Ascending aorta (tissue), 2 donors: ENCODE measurements at places on chromosomes 2 and 18. TPM values are rescaled to one million over a fixed set of nuclear protein-coding genes. Genes with fewer than 3 reads are reported as not detected.

DNA sequence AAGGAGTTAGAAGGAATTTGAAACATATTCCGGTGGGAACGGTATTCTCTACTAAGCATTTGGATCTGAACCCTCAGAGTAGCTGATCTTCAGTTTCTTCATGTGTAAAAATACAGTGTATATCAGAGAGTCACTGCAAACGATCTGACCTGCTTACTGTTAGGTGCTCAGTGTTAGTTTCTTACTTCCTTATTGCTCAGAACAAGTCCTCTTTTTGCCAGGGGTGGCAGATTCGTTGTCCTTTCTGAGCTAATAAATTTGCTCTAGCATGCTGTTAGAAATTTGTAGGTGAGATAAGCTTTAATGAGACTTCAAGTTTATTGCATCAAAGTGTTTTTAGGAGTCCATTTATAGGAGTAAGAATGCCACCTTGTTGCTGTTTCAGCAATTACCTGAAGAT, 15.8 kb downstream of the PLEKHA3 start:
- no peak for DNase-seq

TRABD2A gene
- 1.1 TPM for total RNA-seq

- DNase-seq, result no peak
These were observed 108.8 kb downstream of the SLC4A3 start for GRCh38 chr2:219736209-219736608.

- DNase-seq, result no peak
These were observed 1.1 kb downstream of the PRKRA start for GRCh38 chr2:178449700-178450523.

DNA sequence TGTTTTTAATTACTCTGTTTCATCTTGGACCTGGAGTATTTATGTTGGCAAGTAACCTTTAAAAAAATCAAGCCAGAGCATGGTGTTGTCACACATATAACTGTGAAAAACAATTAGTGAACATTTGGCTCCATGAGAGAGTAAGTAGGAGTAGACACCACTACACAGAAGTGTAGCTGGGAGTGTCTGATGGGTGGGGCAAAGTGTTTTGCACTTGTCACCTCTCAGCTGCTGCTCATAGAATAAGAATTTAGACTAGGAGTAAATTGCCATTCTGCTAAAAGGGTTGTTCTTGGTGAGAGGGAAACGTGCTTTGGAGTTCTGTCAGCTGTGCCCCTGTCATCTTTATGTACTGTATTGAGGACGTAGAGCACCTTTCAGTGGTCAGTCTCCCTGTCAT, 114.5 kb downstream of the TTC27 start:
- no peak for DNase-seq

DNA sequence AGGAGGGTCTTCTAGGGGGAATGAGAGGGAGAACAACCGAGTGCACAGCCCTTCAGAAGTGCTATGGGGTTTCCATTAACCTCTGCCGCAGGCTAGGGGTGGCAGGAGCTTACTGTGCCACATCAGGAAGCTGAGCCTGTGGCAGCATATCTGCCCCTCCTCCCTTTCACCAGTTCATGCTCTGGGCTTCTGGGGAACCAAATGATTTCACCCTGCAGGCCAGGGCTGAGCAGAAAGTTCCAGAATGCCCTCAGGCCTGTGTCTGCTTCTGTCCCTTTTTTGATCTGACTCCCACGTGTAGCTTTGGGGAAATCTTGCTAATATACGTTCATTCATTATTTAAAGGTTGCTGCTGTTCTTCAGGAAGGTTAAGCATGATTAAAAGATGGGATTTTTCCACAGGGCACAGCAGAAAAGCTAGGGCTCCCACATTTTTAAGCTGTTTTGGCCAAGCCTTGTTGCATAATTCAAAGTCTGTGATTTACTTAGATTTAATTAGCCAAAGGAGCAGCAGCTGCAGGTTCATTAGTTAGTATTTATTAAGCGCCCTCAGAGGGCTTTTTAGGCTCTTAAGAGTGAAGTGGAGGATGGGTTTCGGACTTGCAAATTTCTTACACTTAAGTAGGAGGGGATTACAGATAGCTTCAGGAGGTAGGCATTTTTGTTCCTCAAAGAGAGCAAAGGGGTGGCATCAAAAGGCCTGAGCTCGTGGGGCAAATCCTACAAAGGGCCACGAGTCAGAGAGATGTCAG, 10.2 kb downstream of the TMEM247 start:
- no peak for DNase-seq

DNA sequence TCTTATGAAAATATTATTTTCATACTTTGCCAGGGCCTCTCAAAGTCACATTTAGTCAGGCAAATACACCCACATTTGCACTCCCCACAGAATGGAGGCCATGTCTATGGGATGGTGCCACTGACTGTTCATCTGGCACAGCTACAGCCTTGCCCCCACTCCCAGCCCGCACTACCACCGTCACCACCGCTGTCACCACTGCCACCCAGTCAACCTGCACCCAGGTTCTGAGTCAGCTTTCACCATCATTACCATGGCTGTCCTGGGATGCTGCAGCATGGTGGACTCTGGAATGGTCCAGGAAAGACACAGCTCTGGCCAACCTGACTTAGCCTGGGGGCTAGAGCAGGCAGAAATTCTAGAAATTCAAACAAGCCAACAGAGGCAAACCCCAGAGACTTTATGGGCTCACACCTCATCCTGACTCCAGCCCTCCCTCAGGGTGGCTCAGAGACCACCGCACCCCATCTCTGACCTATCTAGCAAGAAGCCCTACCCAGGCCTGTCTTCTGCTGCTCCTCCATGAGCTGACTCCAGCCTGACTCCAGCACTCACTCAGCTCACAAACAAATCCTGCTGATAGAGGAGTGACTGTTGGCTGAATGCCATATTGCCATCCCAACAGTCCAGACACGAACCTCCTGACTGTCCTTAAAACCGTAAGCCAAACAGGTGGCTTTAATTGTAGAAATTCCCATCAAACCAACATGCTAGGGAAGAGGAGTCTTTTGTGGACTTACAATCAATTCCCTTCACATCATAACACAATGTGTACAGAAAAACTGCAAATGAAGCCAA, 28.0 kb downstream of the DNER start:
- DNase-seq, result no peak

GRCh38 chr18:6444466-6445228, 29.9 kb upstream of the L3MBTL4 start:
- DNase-seq, result no peak

- no peak for DNase-seq
These were observed 68.0 kb downstream of the DAW1 start for GRCh38 chr2:227939271-227940027.

DNA sequence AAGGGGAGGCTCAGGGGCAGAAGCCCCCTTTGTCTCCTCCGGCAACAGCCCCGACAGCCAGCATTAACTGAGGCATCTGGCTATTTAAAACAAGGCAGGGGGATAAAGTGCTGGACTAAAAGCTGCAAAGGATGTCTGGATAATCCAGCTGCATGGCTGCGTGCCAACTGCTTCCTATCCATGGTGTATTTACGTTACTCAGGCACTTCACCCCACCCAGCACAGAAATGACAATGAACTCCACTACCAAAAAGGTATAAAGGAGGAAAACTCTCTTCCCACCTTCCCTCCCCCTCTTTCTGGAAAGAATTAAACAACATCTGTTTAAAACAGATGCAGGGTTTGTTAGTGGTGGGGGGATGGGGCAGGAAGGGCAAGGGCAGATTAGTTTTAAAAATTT, 82.5 kb downstream of the SPRED2 start:
- DNase-seq, result no peak

- no peak for DNase-seq
These were observed 123.2 kb downstream of the SMAD7 start for GRCh38 chr18:48827291-48828193.

- no peak for DNase-seq
These were observed 37.9 kb upstream of the TTR start for GRCh38 chr18:31553800-31554199.

DNA sequence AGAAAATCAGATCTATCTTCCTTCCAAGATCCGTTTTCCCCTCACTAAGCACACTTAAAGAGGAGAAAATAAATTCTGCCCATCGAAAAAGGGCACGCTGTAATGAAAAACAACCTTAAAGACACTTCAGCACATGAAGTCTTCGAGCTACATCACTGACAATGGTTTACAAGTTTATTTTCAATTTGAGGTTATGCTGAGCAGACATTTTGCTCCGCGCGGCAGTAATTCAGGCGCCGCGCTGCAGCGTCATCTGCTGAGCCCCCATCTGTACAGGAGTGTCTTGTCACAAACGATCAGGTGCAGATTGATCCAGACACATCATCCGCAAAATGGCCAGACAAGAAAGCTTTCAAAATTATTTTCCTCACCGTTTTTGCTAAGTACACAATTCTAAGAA, 341.7 kb downstream of the STK39 start:
- no peak for DNase-seq

REG3G gene
- total RNA-seq, result not detected

GRCh38 chr2:12624905-12625598, 91.7 kb upstream of the TRIB2 start:
- DNase-seq, result no peak

DNA sequence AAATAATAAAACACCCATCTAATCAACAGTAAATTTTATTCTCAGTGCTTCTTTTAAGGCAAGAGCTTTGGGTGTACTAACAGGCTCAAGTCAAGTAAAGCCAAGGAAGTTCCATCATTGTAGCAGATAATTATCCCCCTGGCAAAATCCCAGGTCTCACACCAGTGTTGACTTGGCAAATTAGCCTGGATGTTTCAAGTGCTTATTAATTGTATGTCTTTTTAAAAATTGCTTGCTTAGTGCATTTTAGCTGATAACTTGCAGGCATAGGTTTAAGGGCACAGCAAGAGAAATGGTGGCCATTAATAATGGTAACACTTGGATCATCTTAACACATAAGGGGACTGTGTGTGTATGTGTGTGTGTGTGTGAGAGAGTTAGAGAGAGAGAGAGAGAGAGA, 42.0 kb upstream of the FMNL2 start:
- no peak for DNase-seq

- DNase-seq, result no peak
These were observed 681.5 kb upstream of the FAM98A start for GRCh38 chr2:34280606-34281005.

DNA sequence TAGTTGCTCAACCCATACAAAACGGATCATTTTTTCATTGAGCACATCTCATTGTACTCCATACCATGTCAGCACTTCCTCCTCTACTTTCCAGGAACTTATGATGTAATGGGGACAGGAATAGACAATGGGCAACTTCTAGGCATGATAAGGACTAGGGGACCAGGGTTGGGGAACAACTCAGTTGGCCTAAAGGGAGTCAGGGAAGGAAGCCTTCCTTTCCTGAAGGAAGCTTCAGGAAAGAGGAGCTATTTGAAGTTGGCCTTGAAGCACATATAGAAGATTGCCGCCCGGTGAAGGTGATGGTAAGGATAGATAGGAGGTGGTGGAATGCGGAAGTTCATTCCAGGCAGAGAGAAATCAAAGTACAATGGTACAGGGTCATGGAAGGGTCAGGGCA, 283.9 kb downstream of the SLC8A1 start:
- no peak for DNase-seq

- DNase-seq, result peak; percentile 91
These were observed 61.2 kb upstream of the GPC1 start for GRCh38 chr2:240374085-240374907.

GRCh38 chr2:105919826-105920225, 175.1 kb downstream of the NCK2 start:
- no peak for DNase-seq

DNA sequence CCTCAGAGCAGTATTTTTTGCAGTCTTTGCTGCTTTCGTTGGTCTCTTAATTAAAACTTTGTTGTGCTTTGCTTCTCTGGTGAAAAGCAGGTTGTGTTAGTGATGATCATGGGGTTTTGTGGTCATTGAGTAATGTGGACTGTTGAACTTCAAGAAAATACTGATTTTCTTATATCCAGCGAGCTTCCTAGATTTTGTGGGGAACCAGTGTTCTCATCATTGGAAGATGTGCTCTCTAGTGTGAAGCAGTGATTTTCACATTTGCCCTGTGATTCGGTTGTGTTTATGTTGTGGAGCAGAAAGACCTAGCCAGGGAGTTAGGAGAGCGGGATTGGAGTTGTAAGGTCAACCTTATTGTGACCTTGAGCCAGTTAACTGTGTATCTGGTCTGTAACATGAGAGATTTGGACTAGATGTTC, 12.4 kb downstream of the ASAP2 start:
- peak; percentile 12 for DNase-seq

DNA sequence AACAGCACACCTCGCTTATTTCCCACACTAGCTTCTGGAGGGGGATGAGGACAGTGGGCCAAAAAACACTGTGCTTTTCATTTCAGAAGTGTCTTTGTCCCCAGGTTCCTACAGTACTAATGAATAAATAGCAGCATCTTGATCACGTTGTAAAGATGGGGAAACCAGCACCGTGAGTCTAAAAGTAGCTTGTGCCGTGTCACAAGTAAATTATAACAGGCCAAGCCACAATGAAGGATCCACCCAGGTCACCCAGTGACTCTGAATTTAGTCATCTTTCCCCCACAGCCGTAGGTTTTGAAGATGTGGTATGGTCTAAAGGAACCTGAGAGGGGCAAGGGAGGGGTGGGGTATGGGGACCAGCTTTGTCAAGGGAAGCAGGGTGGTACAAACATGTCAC, 8.8 kb downstream of the FZD7 start:
- no peak for DNase-seq

KYNU gene
- 2.3 TPM for total RNA-seq

TAF1B gene
- 58.5 TPM for total RNA-seq

DNA sequence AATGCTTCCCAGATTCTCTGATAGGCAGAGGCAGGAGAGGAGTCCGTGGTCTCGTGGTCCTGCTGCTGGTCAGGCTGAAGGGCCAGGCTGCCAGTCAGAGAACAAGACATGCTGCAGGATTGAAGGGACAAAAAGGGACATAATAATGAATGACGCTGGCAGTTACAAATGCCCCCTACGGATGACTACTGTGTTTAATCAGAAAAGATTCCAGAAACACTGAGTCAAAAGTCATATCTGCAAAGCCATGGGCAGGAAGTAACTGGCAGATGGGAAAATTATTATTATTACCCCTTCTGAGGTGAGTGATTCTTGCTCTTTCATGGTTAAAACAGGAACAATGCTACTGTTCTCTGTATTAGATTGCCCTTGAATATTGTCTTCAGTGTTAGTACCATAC, 19.0 kb downstream of the LCT start:
- DNase-seq, result no peak

GRCh38 chr18:46250812-46251173, 146.6 kb downstream of the HAUS1 start:
- no peak for DNase-seq
